ENCODE measurements at places on chromosomes 11 and 22. TPM values are rescaled to one million over a fixed set of nuclear protein-coding genes. Genes with fewer than 3 reads are reported as not detected.

NPAS4 gene
- total RNA-seq = not detected

C11orf87 gene
- not detected for total RNA-seq

CRYBB2 gene
- total RNA-seq = not detected

ABCC8 gene
- total RNA-seq = not detected

CYB5R2 gene
- total RNA-seq = 0.98 TPM

ARSA gene
- total RNA-seq = 38.9 TPM

BACE1 gene
- 0.89 TPM for total RNA-seq

MS4A1 gene
- 2.4 TPM for total RNA-seq

CLDN5 gene
- not detected for total RNA-seq

DNAJB7 gene
- not detected for total RNA-seq

BTG4 gene
- total RNA-seq = not detected

TIGD3 gene
- total RNA-seq = 0.59 TPM

- peaks cover 30% of the 10 kb centered on the region for H3K4me1 ChIP-seq
- peak overlapping the region; percentile 83 for H3K4me3 ChIP-seq
- H3K36me3 ChIP-seq = no peaks in the 10 kb centered on the region
- H3K27me3 ChIP-seq = no peaks in the 10 kb centered on the region
- H3K27ac ChIP-seq = peak overlapping the region; percentile 86
Measured at GRCh38 chr11:72222106-72222891, 2.3 kb upstream of the INPPL1 start.

DNA sequence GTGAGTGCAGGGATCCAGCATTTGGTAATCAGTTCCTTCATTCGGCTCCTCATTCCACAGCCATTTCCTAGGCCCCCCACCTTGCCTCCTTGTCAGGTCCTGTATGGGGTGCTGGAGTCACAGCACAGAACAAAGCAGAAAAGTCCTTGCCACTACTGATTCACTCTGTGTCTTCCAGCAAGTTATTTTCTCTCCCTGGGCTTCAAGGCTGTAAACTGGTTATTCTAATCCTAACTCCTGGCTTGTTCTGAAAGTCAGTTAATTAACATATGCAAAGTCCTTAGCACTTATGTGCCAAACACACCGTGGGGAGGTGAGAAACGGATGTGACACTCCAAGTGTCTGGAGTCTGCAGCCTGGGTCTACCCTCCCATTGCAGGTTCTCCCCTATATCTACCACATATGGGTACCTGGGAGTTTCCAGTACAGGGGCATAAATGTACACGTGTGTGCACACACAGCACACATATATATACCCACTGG is 30.6 kb upstream of the PDE2A start:
- no peaks in the 10 kb centered on the region for H3K27me3 ChIP-seq
- no peaks in the 10 kb centered on the region for H3K36me3 ChIP-seq
- no peak overlapping the region for H3K4me3 ChIP-seq
- peak overlapping the region; percentile 19 for H3K27ac ChIP-seq

DNA sequence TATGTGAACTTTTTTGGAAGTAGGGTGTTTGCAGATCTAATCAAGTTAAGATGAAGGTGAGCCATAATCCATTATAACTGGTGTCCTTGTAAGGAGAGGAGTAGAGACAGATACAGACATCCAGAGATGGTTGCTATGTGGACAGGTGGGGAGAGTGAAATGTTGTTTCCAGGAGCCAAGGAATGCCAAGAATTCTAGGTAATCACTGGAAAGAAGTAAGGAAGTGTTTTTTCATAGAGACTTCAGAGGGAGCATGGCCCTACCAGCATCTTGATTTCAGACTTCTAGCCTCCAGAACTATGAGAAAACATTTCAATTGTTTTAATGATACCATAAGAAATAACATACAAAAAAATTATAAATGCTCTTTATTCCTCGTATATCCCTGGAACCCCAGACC is 320.5 kb upstream of the ANO3 start:
- peaks cover 4% of the 10 kb centered on the region for H3K36me3 ChIP-seq
- no peaks in the 10 kb centered on the region for H3K27me3 ChIP-seq

DNA sequence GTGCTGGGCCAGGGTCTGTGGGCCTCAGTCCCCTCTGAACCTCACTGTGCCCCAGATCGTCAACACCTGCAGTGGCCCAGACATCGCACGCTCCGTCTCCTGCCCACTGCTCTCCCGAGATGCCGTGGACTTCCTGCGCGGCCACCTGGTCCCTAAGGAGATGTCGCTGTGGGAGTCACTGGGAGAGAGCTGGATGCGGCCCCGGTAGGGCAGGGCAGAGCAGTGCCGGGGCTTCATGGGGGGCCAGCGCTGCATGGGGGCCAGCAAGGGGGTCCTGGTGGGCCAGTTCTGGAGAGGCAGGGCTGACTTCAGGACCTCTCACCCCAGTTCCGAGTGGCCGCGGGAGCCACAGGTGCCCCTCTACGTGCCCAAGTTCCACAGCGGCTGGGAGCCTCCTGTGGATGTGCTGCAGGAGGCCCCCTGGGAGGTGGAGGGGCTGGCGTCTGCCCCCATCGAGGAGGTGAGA is 16.3 kb downstream of the EPS8L2 start:
- H3K27ac ChIP-seq = no peak overlapping the region
- peak; percentile 46 for DNase-seq
- no peak overlapping the region for H3K4me3 ChIP-seq
- H3K27me3 ChIP-seq = peaks cover 15% of the 10 kb centered on the region
- H3K4me1 ChIP-seq = peaks cover 12% of the 10 kb centered on the region

GRCh38 chr11:37972691-37973090 is 1374.7 kb upstream of the RAG2 start:
- no peak overlapping the region for H3K4me3 ChIP-seq
- no peaks in the 10 kb centered on the region for H3K27me3 ChIP-seq
- no peaks in the 10 kb centered on the region for H3K36me3 ChIP-seq
- no peak overlapping the region for H3K27ac ChIP-seq

- H3K27me3 ChIP-seq = peaks cover 8% of the 10 kb centered on the region
- no peak overlapping the region for H3K27ac ChIP-seq
- H3K4me1 ChIP-seq = no peaks in the 10 kb centered on the region
- no peak overlapping the region for H3K4me3 ChIP-seq
- H3K36me3 ChIP-seq = no peaks in the 10 kb centered on the region
Measured at GRCh38 chr22:37816543-37817180, 6.5 kb upstream of the GALR3 start.

- no peak for DNase-seq
- H3K27ac ChIP-seq = no peak overlapping the region
- no peak overlapping the region for H3K4me3 ChIP-seq
- no peaks in the 10 kb centered on the region for H3K27me3 ChIP-seq
- H3K4me1 ChIP-seq = no peaks in the 10 kb centered on the region
Measured at GRCh38 chr11:10514709-10515108, 26.3 kb downstream of the RNF141 start.

DNA sequence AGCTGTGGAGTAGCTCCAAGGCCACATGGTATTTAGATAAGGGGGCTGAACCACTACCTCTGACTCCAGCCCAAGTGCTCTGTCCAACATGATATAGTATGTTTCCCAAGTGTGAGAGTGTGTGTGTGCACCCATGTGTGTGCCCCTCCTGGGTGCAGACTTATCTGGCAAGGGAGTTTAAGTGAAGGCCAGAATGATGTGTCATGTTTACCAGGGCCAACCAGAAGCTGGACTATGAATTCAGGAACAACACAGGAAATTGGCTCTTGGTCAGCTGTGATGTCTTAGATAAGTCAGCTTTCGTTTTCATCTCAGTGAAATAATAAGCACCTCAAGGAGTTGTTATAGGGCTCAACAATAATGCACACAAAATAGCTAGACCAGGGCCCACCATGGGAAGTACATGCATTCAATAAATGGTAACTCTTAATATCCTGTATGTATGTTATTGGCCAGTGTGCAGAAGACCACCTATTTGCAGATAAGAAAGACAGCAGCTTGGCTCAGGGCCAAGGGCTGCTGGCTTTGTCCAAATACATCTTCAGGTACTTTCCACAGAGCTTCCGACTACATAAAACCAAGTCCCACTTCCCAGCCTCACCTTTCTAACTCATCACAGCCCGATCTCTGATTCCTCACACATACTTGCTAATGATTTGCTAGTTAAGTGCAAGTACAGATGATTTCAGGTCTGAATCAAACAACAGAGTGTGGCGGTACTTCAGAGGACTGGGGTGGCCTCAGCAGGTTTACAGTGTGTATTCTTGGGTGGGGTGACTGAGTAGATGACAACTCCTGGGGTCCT is 120.9 kb downstream of the ME3 start:
- peaks cover 24% of the 10 kb centered on the region for H3K4me1 ChIP-seq
- no peak for DNase-seq
- H3K27ac ChIP-seq = no peak overlapping the region
- H3K36me3 ChIP-seq = no peaks in the 10 kb centered on the region
- peak overlapping the region; percentile 3 for H3K4me3 ChIP-seq
- no peaks in the 10 kb centered on the region for H3K27me3 ChIP-seq

DNA sequence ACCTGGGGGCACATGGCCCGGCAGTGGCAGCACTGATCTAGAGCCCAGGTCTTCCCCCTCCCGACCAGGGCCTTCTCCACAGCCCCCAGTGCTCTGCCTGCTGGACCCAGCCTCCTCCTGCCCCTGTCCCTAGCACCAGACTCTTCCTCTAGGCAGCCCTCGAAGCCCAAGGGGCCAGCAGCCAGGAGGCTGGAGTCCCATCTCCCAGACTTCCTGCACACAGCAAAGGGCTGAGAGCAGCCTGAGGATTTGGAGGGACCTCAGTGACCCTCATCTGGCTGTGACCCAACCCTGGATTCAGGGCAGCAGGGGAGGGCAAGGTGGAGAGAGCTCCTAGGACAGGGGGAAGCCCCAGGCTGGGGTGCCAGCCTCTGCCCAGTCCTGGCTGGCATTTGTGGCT is 3.0 kb downstream of the RHOD start:
- no peak overlapping the region for H3K4me3 ChIP-seq
- H3K27ac ChIP-seq = no peak overlapping the region
- H3K4me1 ChIP-seq = no peaks in the 10 kb centered on the region
- H3K27me3 ChIP-seq = peaks cover 4% of the 10 kb centered on the region
- no peak for DNase-seq

- peak overlapping the region; percentile 30 for H3K4me3 ChIP-seq
- H3K27me3 ChIP-seq = no peaks in the 10 kb centered on the region
Measured at GRCh38 chr11:9231848-9232177, 33.3 kb downstream of the DENND5A start.

- H3K27ac ChIP-seq = no peak overlapping the region
- peak overlapping the region; percentile 12 for H3K4me3 ChIP-seq
- no peaks in the 10 kb centered on the region for H3K27me3 ChIP-seq
- H3K36me3 ChIP-seq = peaks cover 23% of the 10 kb centered on the region
- no peak for DNase-seq
Measured at GRCh38 chr11:118785362-118785761, 5.6 kb downstream of the DDX6 start.

- H3K27ac ChIP-seq = no peak overlapping the region
- no peak for DNase-seq
- no peak overlapping the region for H3K4me3 ChIP-seq
- H3K4me1 ChIP-seq = peaks cover 8% of the 10 kb centered on the region
Measured at GRCh38 chr11:6531267-6531752, 34.2 kb downstream of the DNHD1 start.

DNA sequence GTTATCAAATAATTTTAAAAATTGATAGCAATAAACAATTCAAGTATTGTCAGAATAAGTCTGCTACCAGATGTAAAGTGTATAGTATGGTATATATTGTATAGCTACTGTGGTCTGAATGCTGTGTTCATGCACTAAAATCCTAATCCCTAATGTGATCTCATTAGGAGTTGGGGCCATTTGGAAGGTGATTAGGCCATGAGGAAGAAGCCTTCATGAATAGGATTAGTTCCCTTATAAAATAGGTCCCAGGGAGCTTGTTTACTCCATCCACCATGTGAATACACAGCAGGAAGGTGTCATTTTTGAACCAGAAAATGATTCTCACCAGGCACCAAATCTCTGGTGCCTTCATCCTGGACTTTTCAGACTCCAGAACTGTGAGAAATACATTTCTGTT is 363.0 kb upstream of the CNTN5 start:
- no peaks in the 10 kb centered on the region for H3K27me3 ChIP-seq
- no peak for DNase-seq
- no peak overlapping the region for H3K27ac ChIP-seq
- no peaks in the 10 kb centered on the region for H3K36me3 ChIP-seq
- no peaks in the 10 kb centered on the region for H3K4me1 ChIP-seq

- peaks cover 4% of the 10 kb centered on the region for H3K4me1 ChIP-seq
- peaks cover 20% of the 10 kb centered on the region for H3K36me3 ChIP-seq
- no peak overlapping the region for H3K27ac ChIP-seq
- no peak overlapping the region for H3K4me3 ChIP-seq
Measured at GRCh38 chr11:75689863-75690609, 21.2 kb upstream of the MAP6 start.

- peaks cover 22% of the 10 kb centered on the region for H3K4me1 ChIP-seq
- H3K27me3 ChIP-seq = no peaks in the 10 kb centered on the region
- no peak overlapping the region for H3K4me3 ChIP-seq
- DNase-seq = no peak
Measured at GRCh38 chr22:40434106-40434505, 63.7 kb downstream of the SGSM3 start.

- H3K27me3 ChIP-seq = no peaks in the 10 kb centered on the region
- no peaks in the 10 kb centered on the region for H3K4me1 ChIP-seq
- no peak overlapping the region for H3K4me3 ChIP-seq
Measured at GRCh38 chr11:8096575-8096974, 15.6 kb downstream of the TUB start.

DNA sequence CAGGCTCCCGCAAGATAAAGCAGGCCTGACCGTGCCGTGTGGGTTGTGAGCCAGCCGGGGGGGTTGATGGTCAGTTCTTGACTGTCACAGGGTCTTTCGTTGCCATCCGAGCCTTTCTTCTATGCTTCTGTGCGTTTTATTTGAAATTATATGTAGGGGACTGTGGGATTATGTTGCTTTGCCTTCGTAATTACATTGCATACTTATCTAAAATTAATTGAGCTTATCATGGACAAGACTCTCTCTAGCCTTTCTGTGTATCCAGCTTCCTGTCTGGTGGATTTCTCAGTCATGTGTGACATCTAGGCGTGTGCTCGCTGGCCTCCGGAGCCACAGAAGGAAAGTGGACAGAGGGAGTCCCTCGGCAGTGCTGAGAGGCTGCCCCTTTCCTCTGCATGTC is 93.2 kb downstream of the TBC1D22A start:
- DNase-seq = no peak
- H3K27ac ChIP-seq = no peak overlapping the region
- peaks cover 23% of the 10 kb centered on the region for H3K4me1 ChIP-seq
- H3K4me3 ChIP-seq = no peak overlapping the region

Data from natural killer cell treated with Interleukin-12 subunit alpha and Interleukin-12 subunit beta and Interleukin-15 and Interleukin-18, amount 100 ng/mL, for 72 hours (primary cell).